ENCODE measurements at places on chromosomes 3 and 15.

DNA sequence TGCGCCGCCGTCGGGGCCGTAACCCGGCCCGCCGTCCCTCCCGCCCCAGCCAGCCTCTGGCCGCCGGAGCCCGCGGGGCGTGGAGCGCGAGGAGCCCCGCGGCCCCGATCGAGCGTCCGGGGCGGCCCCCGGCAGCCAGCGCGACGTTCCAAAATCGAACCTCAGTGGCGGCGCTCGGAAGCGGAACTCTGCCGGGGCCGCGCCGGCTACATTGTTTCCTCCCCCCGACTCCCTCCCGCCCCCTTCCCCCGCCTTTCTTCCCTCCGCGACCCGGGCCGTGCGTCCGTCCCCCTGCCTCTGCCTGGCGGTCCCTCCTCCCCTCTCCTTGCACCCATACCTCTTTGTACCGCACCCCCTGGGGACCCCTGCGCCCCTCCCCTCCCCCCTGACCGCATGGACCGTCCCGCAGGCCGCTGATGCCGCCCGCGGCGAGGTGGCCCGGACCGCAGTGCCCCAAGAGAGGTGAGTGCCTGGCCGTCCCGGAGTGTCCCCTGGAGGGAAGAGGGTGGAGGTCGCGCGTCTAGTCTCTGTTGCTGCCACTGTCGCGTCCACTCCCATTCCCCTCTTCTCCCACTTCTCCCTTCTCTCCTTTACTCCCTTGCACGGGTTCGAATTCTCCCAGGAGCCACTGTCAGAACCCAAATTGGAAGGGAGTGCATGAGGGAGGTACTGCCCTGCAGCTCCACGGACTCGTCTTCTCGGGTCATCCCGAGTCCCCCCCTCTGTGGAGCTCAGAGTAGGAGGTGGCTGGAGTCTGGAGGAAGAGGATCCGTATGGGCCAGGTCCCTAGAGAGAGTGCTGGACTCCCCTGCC, 585 bp downstream of the CSK start:
- no peak for DNase-seq

- DNase-seq, result no peak
These were observed 39.9 kb downstream of the OIP5 start for GRCh38 chr15:41292521-41292920.

DNA sequence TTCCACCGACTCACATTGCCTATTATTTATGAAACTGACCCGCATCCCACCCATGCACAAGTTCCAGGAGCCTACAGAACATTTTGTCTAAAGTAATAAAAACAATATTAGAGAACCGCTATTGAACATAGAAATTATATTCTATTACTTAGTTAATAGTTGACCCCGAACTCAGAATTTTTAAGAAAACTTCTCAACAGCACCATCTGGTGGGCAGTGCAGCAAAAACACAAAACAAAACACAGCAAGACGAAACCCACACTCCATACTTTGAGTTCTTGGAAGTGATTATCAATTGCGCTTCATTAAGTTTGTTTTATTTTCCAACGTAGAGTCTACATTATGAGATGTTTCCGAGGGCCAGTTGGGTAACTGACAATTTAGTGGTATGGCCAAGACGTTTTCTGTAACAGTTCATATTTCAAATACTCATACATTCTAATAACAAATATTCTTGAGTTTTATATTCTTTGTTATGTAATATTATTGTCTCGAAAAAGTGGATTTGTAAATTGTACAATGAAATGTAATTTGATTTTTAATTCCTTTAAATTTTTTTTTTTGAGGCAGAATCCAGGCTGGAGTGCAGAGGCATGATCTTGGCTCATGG, 24.0 kb upstream of the C3orf70 start:
- DNase-seq, result no peak

- DNase-seq, result no peak
These were observed 1.6 kb downstream of the OXTR start for GRCh38 chr3:8767667-8768363.

DNA sequence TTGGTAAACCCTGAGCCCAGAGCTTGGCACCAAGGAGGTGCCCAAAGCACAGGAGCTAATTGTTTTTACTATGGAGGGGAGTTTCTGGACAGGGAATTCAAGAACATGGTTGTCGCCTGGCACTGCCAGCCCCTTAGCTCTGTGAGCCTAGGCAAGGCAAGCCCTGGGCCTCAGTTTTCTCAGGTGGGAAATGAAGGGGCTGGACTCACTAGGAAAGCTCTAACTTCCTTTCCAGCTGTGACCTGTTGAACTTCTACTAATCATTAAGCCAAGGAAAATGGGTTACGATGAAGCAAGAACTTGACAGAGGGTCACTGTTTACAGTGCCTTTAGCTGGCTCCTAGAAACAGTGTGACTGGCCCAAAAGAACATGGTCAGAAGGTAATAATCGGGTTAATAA, 277.2 kb downstream of the SHQ1 start:
- DNase-seq, result no peak

- no peak for DNase-seq
These were observed 4.1 kb upstream of the CLASP2 start for GRCh38 chr3:33722191-33722590.

DNA sequence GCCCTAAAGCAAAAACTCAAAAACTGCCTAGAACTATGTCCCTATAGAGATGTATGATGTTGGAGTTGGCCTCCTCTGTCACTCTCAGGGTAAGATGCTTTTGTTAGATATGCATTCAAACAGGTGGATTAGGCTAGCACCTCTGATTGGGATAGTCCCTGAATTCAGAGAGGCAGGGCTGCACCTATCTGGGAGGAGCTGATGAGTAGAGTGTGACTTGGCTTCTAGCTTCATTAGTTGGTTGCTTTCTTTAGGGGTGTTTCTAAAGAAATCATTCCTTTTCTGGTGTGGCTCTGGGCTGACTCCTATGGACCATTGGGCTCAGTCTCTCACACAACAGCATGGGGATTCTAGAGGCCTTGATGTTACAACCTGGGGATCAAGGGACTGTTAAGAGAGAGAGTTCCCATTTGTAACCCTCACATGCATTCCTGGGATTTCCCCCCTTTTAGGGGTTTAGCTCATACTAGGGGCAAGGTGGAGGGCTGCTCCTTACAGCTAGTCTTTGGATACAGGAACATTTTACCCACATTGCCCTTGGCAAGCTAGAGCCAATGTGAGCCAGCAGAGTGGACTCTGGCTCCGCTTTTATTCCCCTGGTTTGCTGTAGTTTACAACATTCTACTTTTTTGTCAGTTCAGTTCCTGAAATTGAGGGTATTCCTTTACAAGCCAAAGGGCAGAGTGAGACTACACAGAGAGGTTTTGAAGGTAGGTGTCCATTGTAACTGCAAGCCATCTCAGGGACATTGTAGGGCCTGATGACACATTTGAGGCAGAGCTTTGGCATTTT, 7.5 kb downstream of the ZNF592 start:
- no peak for DNase-seq

GRCh38 chr3:133262333-133262732, 137.5 kb upstream of the BFSP2 start:
- DNase-seq, result no peak

DNA sequence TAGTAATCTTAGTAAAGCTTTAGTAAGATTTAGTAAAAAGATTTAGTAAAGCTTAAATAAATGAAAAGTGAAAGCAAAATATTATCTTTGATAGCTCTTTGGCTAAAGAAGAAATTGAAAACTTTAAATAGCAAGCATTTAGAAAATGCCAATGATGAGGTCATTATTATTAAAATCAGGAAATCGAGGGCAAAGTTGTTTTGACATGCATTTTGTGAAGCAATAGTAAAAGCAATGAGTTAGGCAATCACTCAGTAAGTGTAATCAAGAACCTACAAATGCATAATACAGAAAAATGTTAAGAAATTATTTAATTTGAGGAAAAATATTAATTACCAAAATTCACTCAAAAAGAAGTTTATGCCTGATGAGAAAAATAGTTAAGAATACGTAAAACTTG, 280.3 kb upstream of the MME start:
- no peak for DNase-seq

GRCh38 chr3:110789315-110789714, 282.3 kb upstream of the NECTIN3 start:
- no peak for DNase-seq

GRCh38 chr3:196219194-196219969, 3.0 kb downstream of the SLC51A start:
- DNase-seq, result no peak

- no peak for DNase-seq
These were observed 236.0 kb downstream of the VPS13C start for GRCh38 chr15:61824291-61824690.

DNA sequence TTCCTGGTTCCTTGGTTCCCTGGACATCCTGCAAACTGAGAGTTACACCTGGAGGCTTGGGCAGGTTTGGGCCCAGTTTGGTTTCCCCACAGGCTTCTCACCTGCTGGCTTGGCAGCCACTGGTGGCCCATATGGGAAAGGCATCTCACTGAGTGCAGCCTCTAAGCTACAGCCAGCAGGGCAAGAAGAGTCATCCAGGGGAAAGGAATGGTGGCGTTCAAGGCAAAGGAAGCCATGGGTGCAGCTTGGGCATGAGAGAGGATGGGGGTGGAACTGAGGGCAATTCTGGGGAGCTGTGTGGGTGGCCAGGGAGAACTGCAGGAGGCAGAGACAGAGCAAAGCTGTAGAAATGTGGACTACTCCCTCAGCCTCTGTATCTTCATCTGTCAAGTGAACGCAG, 106.4 kb downstream of the EPHB1 start:
- no peak for DNase-seq

DNA sequence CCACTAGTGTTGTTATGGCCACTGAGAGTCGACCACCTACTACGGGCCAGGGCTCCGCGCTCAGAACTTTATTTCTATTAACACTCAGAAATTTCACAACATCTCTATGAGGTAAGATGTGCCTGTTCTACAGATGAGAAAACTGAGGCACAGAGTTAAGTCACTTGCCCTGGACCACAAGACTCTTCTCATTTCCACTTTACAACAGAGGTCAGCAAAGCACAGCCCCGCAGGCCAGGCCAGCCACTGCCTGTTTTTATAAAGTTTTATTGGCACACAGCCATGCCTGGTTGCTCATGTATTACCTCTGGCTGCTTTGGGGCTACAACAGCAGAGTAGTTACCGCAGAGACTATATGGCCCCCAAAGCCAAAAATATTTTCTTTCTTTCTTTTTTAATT, 503.6 kb downstream of the SHQ1 start:
- no peak for DNase-seq

- no peak for DNase-seq
These were observed at the start of gene KLHDC8B for GRCh38 chr3:49171119-49171774. Gene KLHDC8B (plus strand): TSS chr3:49171598. CDS start chr3:49172770, 1,172 bp downstream.

DNA sequence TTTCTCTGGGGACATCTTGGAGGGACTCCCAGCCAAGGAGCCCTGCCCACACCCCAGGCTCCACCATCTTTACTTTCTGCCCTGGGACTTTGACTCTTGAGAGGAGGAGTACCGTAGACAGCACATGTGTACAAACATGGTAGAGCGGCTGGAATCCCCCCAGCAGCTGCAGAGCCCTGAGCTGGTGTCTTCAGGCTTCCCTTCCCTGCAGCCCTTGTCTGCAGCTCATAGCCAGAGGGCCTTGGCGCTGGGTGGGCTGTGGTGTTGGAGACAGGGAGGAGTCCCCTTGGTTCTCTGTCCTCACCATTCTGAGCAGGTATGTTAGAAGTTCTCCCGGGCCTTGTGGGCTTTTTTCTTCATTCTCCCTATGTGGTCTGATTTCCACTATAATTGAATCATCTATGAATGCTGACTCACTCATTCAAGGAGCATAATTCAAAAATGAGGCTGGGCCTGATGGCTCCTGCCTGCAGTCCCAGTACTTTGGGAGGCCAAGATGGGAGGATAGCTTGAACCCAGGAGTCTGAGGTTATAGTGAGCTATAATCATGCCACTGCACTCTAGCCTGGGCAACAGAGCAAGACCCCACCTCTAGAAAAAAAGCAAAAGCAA, 97.8 kb upstream of the MEF2A start:
- no peak for DNase-seq

DNA sequence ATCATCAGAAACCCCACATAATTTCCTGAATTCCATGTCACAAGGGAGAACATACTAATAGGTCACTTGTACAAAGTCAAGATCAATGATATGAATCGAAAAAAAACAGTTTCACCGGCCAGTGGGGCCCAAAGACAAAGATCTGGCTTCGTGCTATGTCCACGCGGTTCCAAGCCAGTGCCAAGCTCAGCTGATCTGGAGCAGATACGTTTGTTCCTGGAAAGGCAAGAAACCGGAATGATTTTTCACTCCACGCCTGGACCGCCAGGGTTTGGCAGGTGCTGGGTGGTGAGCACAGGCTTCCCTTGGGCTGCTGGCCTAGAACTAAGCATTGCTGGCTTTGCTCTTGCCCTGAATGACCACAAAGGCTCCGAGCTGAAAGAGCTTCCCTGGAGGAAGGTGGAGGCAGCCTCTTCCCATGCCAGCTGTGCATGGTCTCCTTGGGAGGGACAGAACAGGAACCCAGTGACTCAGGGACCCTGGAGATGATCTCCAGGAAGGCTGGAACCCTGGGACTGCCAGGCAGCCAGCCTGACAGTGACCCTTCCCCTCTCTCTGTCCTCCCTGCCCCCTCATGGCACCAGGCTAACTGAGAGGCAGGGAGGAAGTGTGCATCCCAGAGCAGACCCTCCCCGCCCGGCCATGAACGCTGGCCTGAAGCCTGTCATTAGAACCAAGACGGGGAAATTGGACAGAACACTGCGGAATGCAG, 40.9 kb downstream of the TRPM1 start:
- DNase-seq, result no peak

GRCh38 chr3:44042772-44043171, 198.9 kb upstream of the TOPAZ1 start:
- DNase-seq, result no peak

DNA sequence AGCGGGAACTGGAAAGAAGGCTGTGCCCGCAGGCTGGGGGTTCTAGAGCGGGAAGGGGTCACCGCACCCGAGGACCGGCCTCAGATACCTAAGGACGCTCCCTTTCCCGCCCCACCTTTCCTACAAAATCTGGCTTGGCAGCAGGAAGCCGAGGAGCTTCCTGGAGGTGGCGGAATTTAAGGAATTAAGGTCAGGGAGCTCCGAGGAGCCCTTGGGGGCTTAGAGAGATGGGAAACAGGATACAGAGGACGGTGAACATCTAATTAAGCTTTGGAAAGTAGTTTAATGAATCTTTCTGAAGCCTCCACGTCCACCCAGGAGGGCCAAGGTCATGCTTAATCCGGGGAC, 507 bp upstream of the AP3B2 start:
- no peak for DNase-seq

DNA sequence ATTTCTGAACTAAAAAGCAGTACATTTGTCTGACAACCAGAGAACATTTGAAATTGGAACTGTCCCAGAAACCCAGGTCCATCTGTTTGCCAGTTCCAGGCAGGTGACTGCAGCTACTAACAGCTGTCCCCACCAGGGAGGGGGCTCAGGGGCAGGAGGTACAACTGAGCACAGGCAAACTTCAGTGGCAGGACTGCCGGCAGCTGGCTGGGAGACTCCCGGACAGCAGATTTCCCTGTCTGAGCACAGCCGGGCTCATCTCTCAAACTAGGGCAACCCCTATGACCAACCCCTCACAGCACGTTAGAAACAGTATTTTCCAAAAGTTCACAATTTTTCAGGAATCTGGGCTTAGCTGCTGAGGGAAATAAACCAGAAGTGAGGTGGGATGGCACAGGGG, 88.8 kb downstream of the MEGF11 start:
- no peak for DNase-seq

- no peak for DNase-seq
These were observed 1.7 kb downstream of the EMC7 start for GRCh38 chr15:34099914-34100313.

All from cortex of kidney (tissue), 1 donor.